NCI-H2029 treated with DMSO at 0.1 percent for 48 hours (cell line): ENCODE measurements at places on chromosomes 7 and 10.

- no peak for DNase-seq
Observed at GRCh38 chr10:5551531-5552375, 27.0 kb downstream of the CALML3 start.

- DNase-seq, result no peak
Observed at GRCh38 chr7:104980440-104980839, 33.6 kb upstream of the KMT2E start.

DNA sequence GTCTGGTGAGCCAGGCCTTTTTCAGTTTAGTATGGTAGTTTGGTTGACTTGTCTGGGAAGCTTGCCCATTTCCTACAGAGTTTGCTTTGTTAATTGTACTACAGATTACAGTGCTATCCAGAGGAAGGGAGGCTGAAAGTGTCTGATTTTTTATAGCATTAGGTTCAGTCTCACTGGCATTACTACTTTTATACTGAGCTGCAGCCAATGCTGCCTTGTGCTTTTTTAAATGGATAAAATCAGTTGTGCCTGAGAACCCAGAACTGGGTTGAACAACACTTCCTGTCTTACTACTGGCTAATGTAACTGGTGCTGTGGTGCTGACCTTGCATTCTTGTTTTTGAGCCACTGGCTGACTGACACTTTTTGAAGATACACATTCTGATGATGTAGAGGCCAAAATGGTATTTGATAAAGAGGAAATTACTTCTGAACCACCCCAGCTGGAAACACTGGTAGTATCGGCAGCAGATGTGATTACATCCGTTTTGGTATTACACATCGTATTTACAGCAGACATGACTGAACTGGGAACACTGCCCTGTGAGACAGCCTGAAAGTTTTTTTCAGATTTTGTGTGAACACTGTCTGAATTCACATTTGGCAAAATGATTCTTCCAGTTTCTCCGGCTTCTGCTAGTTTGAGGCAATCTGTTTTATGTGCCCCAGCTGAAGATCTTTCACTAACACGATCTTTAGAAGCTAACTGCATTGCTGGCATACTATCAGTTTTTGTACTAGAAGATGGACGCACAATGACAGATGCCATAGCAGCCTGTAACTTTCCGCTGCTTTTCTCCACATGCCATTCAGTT lies 74.1 kb downstream of the NRBF2 start:
- DNase-seq, result no peak

GRCh38 chr10:98268694-98269431 lies 869 bp upstream of the LOXL4 start:
- DNase-seq, result no peak

DNA sequence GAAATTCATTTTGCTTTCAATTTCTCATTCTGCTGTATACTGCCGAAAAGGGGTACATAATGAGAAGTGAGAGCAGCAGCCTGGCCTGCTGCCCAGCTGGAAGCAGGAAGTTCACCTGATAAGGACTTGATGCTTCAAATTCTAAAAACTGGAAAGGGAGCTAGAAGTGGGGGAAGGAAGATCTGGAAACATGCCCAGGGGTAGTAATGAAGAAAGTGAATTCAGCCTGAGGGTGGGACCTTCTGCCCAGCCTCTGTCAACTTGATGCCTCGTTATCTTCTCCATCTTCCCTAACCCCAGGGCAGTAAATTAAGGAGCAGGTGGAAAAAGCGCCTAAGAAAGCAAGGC lies 69.4 kb downstream of the ARMH3 start:
- peak; percentile 14 for DNase-seq

GRCh38 chr10:78529262-78529661 lies 495.6 kb downstream of the RPS24 start:
- peak; percentile 86 for DNase-seq
